ENCODE measurements at places on chromosomes 2 and 18.

DNA sequence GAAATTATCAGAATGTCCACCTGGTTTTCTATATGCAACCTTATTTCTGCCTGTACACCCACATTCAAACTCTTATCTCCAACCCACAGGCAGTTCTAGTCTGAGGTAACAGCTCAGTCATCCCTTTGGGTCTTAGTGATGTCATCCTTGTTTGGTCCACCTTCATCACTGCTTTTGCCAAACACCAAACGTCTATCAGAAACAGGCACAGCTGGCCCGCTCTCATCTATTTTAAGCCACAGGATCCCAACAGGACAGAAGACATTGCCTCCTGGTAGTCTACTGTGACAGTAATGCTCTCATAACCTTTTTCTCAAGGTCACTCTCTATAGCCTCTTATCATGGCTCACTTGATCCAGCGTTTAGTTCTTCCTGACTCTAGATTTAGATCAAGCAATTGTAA is 99.0 kb upstream of the CHAC2 start:
- DNase-seq: no peak

GRCh38 chr2:144460727-144461307 is 59.1 kb downstream of the ZEB2 start:
- DNase-seq: no peak

DNA sequence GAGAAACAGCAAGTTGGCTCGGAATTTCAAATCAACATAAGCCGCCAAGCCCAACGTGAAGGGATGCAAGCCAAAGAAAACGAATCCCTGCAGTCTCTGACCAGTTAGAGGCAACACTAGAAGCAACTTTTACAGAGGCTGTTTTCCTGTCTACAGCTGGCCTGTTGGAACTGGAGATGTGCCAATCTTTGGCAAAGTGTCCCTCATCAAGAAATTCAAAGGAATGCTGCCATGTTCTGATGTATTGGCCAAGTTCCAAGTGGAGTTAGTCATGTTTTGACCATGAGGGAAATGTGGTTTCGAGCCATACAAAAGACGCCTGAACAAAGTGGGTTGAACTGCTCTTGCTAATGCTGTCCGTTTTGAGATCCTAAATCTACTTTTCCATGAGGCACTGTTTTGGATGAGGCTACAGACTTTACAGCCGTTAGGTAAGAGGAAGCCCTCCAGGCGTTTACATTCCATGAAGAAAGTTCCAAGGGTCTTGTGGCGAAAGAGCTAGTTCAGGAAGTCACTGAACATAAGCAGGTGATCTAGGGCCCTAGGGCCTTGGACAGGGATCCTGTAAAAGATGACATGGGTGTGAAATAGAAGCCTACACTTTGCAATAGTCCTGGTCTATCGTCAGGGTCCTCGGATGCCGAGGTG is 140.7 kb upstream of the PXDN start:
- DNase-seq: no peak

DNA sequence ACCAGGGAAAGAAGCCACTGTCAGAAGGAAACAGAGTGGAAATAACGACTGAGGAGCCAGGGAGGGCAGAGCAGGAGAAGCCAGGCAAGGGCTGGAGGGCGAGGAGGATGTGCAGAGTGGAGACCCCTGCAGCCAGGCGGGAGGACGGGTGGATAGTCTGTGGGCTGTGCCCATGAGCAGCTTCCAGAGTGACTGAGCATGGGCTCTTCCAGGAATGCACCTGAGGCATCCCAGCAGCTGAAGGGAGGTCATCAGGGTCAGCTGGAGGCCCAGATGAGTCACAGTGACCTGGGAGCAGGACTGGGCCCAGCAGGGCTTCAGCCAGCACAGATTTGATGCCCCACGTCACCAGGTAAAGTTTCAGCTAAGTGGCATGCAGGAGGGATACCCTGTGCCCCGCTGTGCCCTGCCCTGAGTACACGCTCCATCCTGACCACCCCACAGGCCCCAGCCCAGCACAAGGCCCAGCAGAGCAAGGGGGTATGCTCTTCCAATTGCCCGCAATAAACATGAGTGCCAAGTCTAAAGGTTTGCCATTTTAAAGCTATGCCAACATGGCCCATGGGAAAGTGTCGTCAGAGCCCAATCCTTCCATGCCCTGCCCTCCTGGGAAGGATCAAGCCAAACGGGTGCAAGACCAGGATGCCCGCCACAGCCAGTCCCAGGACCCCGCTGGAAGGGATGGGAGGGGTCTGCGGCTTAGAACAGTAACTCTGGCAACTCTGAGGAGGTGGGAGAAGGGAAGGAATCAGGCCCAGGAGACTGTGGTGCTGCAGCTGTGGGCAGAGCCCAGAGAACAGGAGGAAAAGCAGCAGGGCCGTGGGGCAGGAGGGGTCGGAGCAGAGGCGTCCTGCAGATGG is 85.7 kb downstream of the SEPTIN10 start:
- DNase-seq: no peak

- DNase-seq: no peak
These were observed 328.1 kb downstream of the SLC8A1 start for GRCh38 chr2:40123746-40124145.

DNA sequence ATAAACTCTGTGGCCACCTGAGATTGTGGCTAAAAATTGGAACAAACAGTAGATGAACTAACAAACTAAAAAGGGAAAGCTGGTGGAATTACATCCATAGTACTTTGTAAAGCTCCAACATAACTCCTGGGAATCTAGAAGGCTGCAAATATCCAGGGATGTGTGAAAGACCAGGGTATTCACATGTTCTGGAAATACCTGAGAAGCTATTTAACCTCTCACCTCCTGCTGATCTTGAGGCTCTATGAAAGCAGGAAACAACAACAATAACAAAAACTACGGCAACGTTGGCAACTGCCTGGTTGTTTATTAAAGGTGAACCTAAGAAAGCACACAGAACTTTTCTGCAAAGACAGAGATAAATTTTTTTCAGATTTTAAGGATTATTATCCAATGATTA is 171.3 kb downstream of the CCDC178 start:
- no peak for DNase-seq

DNA sequence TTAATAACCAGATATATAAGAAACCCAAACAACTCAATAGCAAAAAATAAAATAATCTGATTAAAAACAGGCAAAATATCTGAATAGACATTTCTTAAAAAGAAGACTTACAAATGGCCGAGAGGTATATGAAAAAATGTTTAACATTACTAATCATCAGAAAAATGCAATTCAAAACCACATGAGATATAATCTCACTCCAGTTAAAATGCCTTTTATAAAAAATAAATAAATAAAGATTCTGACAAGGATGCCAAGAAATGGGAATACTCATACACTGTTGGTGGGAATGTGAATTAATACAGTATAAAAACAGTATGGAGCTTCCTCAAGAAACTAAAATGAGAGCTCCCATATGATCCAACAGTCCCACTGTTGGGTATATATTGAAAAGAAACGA is 33.9 kb upstream of the BMP10 start:
- no peak for DNase-seq

DNA sequence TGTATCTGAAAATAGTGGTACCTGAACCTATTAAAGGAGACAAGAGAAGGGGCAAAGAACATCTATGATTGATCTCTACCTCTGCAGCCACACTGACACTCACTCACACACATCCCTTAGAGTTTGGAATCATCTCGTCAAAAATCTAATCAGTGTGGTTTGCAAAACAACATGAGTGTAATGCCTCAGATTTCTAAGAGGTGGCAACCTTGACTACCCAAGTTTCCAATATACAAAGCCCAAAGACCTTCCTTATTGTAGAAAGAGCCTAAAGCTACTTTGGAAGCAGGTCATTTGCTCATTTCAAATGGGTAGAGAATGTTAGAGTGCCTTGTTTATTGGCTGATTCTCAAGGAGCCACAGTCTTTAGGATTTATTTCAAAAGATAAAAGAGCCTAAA is 444.9 kb downstream of the ARHGAP15 start:
- DNase-seq: no peak

- no peak for DNase-seq
These were observed 62.7 kb downstream of the CLHC1 start for GRCh38 chr2:55169359-55169758.

- no peak for DNase-seq
These were observed 133.1 kb downstream of the SH3RF3 start for GRCh38 chr2:109261906-109262631.

DNA sequence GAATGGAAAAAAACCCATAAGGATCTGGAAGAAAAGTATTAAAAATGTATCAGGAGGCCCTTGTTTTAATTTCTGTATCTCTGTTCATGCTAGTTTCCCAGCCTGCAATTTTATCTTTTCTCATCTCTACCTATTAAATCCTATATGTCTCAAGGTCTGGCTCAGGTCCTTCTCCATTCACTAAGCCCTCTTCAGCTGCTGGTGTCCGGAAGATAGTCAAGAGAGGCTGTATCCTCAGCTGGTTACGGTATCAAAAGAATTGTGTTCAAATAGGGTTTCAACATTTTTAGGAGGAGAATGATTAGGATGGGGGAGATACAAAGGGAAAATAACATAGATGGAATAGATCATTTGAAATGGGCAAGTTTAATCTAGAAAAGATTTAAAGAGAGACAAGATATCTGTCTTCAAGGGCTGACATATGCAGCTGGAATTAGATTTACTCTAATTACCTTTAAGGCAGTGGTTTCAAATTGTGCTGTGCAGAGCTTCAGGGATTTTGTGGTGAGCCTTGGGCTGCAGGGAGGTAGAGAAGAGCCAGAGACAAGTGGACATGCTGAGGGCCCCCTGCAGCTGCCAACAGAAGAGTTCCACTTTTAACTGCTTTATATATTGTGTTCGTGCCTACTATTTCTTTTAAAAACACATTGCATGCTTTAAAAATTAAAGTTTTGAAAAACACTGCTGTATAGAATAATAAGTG is 24.1 kb downstream of the GREB1L start:
- no peak for DNase-seq

DNA sequence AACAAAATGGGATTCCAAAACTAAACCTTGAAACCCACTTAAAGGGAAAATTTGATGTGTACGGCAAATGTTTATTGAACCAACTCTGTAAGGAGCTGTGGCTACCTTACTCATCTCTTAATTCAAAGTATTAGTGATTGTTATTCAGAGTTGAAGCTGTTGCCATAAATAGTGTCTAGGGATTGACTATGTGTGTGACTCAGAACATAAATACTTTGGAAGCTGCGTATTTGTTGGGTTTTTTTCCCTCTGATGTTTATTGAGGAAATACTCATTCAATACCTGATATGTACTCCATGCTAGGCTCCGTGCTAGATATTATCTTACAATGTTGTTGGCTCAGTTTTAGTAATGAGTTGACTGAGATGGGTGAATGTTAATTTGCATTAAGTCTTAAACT is 90.4 kb downstream of the PTRHD1 start:
- no peak for DNase-seq

DNA sequence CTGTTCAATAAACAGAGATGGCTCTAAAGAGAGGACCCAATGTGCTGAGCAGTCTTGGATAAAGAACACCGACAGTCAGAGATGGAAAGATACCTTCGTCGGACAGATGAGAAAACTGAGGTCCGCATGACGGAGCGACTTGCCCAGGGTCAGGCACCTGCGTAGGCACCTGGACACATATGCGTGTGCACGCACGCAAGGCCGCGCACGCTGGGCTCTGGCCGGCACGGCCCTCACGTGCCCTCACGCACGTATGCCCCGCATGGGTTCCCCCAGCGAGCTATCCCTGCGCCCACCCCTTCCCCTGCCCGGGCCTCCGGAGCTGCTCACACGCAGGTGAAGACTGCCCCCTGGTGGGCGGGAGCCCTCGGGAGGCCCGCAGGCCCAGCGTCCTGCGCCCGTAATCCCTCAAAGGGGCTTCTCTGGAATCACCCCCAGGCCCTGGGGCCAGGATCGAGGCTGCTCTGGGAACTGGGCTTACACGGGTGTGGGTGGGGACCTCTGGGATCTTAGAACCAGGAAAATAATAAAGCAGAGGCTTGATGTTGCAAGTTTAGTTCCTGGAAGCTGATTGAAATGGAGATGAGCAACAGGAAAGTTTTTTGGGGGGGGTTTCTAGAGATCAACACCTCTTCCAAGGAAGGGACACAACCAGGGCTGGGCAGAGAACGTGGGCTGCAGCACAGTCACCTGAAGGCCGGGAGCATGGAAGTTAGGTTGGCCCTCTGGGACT is 246.3 kb downstream of the TNS1 start:
- peak; percentile 53 for DNase-seq

DNA sequence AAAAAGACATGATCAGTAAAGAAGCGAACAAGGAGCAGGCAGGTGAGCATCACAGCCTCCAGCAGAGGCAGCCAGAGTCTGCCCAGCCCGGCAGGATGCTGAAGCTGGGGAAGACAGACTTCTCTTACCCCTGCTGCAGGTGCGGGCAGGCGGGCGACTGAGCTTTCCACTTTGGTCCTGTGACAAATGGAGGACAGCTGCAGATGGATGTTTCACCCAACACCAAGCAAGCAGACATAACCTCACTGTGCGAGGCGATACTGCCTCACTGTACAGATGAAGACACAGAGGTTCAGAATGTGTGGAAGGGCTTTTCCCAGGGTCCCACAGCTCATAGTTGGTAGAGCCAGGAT is 251.0 kb downstream of the AFF3 start:
- DNase-seq: no peak

DNA sequence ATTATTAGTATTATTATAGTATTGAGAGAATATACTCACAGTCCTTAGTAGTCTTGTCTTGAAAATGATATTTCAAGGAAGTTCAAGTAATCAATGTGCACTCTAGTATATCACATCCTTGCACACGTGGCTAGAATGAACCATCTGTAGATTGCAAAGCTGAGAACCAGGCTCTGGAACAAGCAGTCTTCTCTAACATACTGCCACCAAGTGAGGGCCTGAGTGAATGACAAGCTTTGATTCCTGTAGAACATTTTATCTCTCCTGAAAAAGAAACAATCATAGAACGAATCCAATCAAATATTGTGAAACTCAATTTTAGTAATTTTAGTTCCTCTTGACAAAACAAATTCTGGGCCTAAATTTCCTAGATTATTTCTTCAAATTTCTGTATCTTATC is 55.3 kb upstream of the SULT1C3 start:
- DNase-seq: no peak

DNA sequence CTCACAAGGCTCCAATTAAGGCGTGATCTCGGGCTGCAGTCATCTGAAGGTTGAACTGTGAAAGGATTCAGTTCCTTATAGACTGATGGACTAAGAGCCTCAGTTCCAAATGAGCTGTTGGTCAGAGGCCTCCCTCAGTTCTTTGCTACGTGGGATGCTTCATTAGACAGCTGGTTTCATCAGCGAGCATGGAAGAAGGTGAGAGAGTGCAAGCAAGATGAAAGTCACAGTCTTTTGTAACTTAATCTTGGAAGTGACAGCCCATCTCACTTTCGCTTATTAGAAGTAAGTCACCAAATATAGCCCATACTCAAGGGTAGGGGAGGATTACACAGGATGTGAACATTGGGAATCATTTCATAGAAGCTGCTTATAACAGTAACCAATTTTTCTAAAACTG is 26.8 kb downstream of the PPP1CB start:
- no peak for DNase-seq

DNA sequence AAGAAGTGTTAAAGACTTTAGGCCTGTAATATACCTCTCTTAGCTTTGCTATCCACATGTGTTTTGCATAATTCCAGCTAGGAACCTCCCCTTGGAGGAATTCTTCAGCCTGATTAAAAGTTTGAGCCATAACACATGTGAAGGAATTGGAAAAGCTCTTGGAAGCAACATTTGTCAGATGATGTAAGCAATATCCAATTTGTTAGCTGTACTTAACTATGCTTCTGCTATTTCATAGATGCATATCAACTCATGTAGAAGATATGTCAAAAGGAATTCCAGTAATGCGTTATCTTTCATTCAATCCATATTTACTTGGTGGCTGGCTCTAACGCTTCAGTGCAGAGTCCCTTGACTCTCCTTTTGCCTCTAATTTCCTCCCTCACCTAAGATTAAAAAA is 46.2 kb downstream of the PKP4 start:
- DNase-seq: no peak

- DNase-seq: peak; percentile 12
These were observed 8.7 kb downstream of the FAM178B start for GRCh38 chr2:96977631-96978195.
